ENCODE measurements at places on chromosomes 3 and 15.

DNA sequence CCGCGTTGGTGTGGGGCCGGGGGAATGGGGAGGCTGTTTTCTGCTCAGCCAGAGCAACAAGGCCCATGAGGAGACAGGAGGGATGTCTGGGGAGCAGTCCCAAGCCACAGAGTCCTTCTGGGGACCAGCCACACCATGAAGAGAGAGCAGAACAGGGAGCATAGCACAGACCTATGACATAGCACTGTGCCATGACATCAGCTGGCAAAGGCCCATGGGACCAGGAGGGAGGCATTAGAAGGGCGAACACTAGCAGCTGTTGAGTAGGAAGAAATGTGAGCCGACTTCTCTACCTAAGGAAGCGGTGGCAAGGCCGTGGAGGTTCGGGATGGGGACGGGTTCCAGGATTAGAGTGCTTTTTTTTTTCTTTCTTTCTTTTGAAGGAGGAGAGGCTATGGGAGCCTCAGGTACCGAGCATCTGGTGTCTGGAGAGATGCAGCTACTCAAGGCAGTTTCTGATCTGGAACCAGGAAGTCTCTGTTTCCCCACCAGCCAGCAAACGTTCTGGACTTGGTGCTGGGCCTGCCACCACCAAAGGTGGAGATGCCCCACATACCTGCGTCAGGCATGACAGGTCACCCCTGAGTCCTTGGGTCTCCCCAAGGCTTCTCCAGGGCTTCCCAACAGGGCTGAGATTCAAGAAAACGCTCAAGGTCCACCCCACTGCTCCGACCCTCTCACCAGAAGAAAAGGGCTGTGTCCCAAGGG lies 77.3 kb upstream of the CGNL1 start:
- no peak for DNase-seq

DNA sequence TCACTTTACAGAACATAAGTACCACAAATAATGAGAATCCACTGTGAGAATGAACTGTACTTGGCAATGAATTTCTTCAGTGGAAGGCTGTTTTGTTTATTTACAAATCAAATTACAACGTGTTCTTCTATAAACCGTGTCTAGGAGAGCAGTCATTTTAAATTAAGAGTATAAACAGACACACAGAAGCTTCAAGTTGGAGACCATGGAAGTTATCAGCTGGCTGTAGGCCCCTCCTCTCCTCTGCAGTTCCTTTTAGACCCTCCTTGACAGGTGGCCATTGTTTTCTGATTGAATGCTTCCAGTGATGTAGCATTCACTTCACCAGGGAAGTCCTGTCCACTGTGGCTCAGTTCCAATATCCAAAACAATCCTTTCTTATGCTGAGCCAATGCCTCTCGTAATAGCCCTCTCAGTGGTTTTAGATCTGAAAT lies 7.3 kb upstream of the MAPK6 start:
- DNase-seq: no peak

DNA sequence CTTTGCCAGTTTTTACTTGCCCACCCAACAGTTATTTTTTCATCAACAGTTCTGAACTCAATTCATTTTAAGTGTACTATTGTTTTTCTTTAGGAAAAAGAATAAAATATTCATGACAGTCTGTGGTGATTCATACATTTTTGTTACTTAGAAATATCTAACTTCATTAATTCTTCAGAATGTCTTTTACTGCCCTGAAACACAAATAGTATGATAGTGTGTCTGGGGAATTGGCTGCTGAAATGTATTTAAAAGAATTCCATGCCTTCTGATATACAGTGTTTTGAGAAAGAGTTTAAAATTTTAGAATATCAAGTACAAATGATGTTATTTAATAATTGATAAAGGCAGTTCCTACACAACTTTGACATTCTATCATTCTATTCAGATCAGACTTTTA lies 854.1 kb downstream of the NAALADL2 start:
- no peak for DNase-seq

- no peak for DNase-seq
Observed at GRCh38 chr3:58013099-58013498, 4.9 kb downstream of the FLNB start.

GRCh38 chr15:67534360-67534759 lies 8.1 kb upstream of the MAP2K5 start:
- no peak for DNase-seq

DNA sequence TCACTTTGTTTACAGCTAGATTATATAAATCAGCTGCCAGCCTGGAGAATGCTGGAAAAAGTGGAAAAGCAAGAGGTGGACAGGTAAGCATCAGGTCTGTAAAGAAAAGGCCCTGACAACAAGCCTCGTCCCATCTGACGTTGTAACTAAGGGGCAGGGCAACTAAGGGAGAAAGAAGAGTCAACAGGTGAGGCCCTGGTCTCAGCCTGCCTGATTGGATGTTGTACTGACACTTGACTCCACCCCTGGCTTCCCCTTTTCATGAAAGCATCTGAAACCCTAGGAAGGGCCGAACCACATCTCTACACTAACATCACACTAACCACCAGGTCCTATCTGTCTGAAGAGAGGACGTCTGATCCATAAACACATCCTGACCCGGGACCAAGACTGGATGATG lies 357.6 kb upstream of the CFAP20DC start:
- DNase-seq: no peak

DNA sequence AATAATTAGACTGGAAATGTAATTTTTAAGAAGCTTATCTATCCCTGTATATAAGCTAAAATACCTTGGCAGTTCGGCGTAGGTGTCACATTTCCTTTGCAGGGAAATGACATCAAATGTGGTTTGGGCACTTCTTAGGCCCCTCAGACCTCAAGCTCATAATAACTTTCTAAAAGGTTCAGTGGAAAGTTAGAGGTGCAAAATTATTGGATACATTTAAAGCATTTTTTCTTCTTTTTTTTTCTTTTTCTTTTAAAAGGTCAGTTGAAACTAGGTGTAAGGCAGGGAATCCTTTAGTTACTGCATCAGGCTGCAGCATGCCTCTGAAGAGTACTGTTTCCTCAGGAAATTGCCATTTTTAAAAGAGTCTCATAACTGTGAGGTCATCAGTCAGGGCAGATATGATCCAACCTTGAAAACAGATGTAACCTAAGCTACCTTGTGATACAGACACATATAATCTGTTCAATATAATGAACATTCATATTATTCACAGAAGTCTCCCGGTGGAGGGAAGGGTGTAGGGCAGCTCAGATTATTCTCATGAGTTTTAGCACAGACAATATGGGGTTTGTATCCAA lies 4.8 kb downstream of the SACM1L start:
- no peak for DNase-seq

DNA sequence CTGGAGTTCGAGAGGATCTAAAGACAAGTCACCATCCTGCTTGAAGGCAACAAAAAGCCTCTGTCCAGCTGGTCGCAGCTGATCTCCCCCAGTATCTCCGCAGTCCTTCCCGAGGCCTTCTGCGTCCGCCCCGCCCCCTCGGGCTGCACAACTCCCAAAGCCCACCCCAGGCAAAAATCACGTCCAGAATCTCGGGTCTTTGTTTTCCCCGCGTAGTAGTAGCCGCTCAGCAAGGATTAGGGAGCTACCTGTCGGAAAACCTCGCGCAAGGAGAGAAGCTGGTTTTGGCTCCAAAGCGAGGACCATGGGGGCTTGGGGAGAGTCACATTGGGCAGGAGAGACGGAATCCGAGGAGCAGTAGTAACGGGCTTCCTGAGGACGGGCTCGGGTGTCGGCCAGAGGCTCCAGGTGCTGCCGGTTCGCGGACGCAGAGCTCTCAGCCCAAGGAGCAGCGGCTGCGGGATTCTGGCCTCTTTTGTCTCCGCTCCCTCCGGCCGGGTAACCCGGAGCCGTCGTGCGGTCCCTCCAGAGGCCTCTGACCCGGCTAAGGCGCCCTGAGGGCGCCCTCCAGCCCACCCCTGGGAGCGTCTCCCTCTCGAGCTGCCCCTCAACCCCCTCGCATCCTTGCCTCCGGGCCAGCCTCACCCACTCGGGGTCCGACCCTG lies 401 bp downstream of the ZSCAN29 start:
- no peak for DNase-seq

GRCh38 chr3:117393119-117393518 lies 683.5 kb downstream of the TUSC7 start:
- DNase-seq: no peak

- DNase-seq: no peak
Observed at GRCh38 chr3:37668431-37668817, 193.3 kb upstream of the CTDSPL start.

DNA sequence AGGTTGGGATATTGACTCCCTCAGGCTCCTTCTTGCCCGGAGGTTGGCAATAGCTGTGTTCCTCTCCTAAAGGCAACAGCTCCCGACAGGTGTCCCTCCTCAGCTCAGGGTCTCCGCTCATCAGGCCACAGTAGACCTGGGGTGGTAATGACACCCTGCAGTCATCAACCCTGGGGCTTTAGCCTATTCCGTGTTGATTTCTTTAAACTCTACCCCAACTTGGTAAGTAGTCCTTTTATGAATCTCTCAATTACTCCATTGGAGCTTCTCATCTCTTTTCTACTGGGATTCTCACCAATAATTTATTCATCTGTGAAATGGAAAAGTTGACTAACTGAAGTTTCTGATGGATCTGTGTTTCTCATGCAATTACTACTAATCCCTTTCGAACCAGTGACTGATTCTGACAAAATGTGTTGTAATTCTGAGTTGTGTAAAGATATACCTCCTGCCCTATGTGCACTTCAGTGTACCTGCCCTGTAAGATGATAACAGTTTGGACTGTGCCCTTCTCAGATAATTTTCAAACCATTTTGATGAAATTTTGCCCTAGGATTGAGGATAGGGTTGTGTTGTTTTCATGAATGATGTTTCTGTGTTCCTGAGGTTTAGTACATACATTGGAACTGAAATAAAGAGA lies 89.7 kb downstream of the RPL39L start:
- no peak for DNase-seq

- no peak for DNase-seq
Observed at GRCh38 chr15:93378558-93378957, 289.5 kb upstream of the RGMA start.

GRCh38 chr3:23685541-23686258 lies 120.1 kb upstream of the UBE2E1 start:
- no peak for DNase-seq

GRCh38 chr3:117734496-117734895 lies 1024.9 kb downstream of the TUSC7 start:
- DNase-seq: no peak

GRCh38 chr3:3587647-3587972 lies 211.6 kb upstream of the LRRN1 start:
- DNase-seq: no peak

DNA sequence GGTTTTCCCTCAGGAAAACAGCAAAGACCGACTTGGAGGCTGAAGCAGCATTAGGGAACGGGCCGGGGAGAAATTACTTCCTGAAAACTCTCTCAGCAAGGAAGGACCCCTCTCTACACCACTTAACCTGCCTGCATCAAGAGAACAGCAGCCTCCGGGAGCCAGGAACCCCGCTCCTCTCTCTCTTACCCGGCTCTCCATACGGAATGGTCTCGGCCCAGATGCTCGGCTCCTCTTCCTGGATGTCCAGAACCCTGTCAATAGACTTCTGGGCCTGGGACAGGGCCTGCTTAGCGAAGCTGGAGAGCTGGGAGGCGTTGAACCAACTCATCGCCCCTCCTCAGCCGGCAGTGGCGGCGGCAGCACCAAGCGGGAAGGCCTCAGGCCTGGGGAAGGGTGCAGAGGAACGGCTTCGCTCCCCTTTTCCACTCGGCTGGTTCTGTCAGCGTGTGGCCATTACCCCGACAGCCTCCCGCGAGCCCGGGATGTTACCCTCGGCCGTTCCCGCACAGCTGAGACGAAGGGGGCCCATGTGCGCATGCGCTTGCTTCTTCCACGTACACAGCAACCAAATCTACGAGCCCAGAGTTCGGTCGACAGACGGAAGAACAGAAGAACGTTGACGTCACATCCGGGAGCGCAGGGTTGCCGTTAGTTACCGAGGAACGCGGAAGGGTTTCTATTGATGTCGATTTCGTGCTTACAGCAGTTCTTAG lies at the start of gene TMF1:
TMF1 (minus strand) TSS at position 578 of the 716 bp plus-strand sequence; CDS start at position 331, 247 bp downstream.
- DNase-seq: no peak

DNA sequence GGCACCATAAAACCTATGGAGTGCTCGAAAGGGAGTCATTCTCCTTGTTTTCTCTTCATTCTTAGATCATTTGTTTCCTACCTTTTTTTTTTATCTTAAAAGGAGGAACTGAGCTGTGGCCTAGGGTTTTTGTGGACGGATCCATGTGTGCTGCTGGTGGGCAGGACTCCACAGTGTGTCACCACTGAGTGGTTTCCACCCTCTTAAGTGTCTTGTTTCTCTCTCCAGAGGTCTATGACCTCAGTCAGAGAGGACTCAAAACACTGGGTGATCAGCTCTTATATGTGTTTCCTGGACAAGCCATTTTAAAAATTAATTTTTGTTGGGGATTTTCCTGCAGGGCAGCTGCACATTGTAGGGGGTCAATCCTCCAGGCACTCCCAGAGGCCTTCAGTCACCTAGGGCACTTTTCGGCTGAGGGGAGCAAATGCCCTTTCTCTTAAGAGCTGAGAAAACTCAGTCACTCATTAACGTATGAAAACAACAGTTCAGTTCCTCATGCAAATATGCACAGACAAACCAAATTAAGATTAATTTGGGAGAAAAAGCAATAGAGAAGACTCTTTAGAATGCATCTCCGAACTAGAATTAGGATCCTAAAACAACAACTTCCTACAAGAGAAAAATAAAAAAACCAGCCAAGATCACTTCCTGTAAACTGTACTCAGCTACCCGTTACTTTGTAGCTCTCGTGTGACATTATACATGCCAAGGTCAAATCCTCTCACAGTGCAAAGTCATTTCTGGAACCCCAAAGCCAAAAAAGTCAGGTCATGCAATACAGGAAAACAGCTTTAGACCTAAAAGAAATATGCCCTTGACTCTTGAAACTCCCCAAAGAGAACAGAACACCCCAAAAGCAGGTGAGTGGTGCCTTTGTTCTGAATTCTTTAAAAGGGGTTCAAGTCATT lies 27.6 kb upstream of the FAM3D start:
- no peak for DNase-seq

- DNase-seq: no peak
Observed at GRCh38 chr3:100005665-100006393, 108.5 kb downstream of the FILIP1L start.

- no peak for DNase-seq
Observed at GRCh38 chr3:46222435-46223161, 14.5 kb upstream of the CCR1 start.

GRCh38 chr3:12999147-13000140 lies 73.8 kb downstream of the IQSEC1 start:
- DNase-seq: no peak

GRCh38 chr15:38688761-38689160 lies 124.1 kb upstream of the RASGRP1 start:
- DNase-seq: peak; percentile 71
